Hypothalamus (tissue), 51 donors: ENCODE measurements at places on chromosomes 12 and 14.

DNA sequence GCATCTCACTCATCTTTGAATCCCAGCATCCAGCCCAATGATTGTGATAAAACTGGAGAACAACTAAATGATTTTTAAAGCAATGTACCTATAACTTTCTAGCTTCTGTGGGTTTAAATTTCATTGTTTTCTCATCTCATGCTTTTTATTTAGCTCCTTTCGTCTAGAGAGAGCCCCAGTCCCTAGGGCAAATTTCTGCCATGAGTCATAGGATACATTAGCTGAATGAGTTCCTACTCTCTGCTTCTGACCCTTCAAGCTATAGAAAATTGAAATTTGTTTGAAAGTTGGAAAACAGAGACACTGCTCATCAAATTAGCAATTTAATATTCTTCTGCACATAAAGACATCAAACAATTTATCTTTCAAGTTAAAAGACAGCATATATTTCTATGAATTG lies 113.9 kb downstream of the KIF21A start:
- no peak for DNase-seq

GRCh38 chr12:112386726-112387125 lies 4.5 kb upstream of the HECTD4 start:
- no peak for DNase-seq

DNA sequence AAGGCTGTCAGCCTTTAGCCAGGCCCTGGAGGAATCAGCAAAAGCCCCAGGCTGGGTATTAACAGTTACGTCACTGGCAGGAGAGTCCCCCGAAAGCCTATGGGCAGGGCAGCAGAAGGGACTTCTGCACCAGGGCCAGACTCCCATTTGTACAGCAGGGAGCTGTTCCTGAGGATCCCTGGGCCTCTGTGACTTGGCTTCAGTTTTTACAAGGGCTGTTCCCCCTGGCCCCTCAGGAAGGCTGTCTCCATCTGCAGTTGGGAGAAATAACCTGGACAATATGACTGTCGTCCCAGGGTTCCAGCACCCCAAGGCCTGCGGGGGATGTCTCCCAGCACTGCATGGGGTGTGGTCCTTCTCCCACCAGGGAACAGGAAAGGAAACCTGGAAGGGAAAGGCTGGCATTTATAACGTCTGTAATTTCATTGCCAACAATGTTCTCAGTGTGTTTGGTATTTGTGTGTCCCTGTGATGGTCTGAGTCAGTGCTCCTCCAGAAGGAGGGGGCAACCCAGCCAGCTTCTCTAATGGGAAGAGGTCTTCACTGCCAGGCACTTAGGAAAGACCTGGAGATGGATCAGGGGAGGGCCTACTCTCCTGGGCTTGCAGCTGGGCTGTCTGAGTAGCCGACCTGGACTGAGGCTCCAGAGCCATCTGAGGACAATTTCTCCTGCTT lies 42.4 kb downstream of the ERH start:
- no peak for DNase-seq

- no peak for DNase-seq
Measured at GRCh38 chr12:118375348-118375747, 1.0 kb upstream of the SUDS3 start.

- no peak for DNase-seq
Measured at GRCh38 chr14:72742838-72743195, 151.1 kb downstream of the DPF3 start.

DNA sequence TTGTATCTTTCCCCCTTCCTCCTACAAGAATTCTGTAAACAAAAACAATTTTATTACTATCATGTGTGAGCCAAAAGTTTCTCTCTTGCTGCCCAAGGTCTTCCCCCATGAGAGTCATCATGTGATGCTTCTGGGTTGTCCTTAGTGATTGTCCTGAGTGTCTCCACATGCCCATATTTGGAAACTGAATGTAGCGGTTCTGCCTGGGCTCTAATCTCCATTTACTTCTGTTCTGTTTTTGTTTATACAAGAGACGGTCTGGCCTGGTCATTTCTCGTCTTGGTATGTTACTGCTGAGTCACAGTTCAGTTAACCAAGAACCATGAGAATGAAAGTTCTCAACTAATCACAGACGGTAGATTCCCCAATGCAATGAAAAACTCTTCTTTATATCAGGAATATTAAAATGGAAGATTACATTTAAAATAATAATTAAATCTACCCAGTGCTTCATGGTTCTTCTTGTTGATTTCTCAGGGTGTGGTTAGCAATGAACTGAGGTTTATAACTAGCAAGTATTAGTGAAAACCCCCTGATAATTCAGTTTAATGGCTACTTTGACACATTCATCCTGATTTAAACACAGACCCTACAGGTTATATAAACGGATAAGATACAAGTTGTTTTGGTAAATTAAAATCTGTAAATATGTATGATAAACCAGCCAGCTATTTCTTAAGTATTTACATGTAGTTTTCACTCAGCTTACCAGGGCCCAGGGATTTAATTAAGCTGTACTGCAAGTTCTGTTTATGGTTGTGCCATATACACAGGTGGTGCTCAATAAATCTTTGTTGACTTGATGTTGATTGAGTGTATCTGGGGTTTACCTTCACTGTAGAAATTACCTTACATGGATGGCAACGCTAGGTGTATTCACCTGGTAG lies 81.1 kb downstream of the PELI2 start:
- no peak for DNase-seq

- no peak for DNase-seq
Measured at GRCh38 chr12:52769946-52770345, 7.2 kb downstream of the KRT76 start.
